ENCODE measurements at places on chromosomes 11 and 22.

DNA sequence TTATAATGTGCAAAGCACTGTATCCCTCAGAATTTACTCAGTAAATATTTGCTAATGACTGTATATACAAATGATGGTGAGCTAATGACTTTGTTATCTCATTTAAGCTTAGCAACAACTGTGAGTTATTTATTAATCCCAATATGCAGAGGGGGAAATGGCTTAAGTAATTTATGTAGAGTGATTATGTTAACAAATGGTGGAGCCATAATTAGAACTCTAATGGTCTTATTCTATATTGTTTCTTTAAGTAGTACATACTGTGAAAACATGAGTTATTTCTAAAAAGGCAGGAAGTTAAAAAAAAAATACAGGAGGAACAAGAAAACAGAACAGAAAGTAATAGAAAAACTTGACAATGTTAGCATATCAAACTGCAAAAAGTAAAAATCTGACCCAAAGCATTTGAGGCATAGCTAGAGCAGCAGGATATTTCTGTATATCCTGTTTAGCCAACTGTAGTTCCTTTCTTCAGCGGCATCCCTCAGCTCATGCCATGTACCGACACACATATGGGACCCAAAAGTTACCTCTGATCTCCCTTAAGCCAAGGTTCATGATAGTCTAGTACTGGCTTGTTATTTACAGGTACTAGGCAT lies 94.2 kb downstream of the FCHSD2 start:
- DNase-seq = no peak

GRCh38 chr11:128956401-128957201 lies 13.9 kb upstream of the TP53AIP1 start:
- DNase-seq = no peak

DNA sequence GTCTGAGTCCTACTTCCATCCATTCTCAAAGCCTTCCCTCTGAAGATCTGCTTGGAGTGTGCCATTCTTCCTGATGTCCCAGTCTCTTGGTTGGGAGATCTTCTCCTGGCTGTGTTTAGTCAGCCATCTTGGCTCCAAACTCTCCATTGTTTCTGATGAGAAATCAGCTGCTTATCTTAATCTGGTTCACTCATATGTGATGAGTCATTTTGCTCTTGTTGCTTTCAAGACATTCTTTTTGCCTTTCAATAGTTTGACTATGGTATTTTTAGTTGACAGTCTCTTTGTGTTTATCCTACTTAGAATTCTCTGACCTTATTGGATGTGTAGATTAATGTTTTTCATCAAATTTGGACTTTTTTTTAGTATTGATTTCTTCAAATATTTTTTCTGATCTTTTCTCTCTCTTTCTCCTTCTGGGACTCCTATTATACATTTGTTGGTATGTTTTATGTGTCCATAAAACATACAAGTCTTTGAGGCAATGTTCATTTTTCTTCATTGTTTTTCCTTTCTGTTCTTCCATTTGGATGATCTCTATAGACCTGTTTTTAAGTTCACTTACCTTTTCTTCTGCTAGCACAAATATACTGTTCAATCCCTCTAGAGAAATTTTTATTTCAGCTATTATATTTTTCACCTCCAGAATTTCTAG lies 77.2 kb upstream of the CLPB start:
- DNase-seq = no peak

- no peak for DNase-seq
Measured at GRCh38 chr11:19918302-19919049, 205.8 kb downstream of the NAV2 start.

DNA sequence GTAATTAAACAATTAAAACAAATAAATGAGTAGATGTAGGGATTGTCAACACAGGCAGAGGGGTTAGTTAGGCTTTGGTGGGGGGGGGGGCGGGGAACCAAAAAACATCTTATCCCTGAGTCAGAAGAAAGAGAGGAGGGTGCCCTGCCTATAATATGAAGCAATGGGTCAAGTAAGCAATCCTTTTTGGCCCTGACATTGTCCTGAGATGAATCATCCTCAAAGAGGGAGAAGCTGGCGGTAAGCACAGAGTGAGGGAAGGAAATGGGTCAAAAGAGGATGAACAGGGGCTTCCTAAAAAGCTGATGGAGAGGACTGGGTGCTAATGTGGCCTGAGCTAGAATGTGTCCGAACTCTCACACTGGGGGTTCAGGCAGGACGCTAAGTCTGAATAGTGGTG lies 4.7 kb downstream of the OLFML1 start:
- DNase-seq = no peak

DNA sequence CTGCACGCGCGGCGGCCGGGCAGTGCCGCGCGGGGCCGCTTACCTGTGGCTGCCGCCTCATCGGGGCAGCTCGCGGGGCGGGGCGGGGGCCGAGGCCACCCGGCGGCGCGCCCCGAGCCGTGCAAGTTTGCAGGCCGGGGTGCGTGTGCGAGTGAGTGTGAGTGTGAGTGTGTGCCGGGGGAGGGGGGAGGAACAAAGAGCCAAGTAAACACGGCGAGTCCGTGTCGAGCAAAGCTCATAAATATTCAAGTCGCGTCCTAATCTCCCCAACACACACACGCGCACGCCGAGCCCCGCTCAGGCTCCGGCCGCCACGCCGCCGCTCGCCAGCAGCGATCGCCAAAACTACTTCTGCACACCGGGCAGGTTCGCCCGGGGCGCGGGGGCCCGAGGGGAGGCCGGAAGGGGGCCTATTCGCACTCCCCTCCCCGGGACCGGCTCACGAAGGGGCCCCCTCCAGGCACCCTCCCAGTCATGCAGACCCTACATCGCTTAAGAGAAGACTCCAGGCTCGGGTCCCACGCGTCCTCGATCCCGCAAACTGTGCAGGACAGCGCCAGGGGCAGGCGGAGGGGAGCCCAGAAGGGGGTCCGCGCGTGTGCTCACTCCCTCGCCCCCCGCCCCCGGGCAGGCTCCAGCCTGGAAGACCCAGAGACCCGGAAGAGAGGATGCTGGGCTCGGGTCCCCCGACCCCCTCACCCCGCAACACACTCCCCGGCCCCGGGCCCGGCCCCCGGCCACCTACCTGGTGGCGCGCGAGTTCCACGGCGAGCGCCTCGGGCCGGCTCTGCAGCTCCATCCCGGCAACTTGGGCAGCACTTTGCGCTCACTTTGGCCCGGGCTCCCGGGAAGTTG lies 827 bp downstream of the PHF21B start:
- no peak for DNase-seq

DNA sequence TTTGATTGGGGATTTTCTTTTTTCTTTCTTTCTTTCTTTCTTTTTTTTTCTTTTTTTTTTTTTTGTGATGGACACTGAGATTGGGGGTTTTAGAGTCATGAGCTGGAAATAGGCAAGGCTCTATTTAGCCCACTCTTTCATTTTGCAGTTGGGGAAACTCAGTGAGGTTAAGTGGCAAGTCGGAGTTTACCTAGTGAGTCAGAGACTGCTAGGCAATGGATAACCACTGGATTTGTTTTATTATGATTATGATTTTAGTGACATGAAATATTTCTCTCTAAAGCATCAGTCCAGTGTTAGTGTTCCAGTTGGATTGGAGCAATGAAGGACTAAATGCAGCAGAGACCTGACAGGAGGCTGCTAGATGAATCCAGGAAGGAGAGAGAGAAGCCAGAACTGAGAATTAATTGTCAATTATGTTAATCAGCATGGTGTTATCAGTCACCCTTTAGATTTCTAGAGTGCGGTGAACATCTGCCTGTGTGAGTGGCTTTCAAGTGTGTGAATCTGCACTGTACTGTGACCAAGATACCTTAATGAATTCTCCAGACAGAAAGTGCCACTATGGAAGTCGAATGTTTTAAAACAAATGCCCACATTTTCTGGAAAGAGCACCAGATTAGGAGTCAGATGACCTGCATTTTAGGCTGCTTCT lies 10.9 kb downstream of the BMAL1 start:
- DNase-seq = no peak

DNA sequence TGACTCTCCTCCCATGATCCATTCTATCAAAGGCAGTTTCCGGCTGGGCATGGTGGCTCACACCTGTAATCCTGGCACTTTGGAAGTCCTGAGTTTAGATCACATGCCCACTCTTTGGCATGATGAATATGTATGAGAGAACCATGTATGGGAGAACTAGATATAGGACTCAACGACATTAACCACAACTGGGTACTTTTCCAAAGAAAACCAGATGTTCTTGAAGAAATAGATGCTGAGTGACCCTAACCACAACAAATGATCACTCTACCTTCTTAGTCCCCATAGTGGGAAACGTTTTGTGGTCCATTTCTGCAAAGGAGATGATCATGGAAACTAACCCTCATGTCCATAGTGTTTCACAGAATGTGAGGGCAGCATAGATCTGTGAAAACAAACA lies 13.6 kb downstream of the FJX1 start:
- DNase-seq = no peak

DNA sequence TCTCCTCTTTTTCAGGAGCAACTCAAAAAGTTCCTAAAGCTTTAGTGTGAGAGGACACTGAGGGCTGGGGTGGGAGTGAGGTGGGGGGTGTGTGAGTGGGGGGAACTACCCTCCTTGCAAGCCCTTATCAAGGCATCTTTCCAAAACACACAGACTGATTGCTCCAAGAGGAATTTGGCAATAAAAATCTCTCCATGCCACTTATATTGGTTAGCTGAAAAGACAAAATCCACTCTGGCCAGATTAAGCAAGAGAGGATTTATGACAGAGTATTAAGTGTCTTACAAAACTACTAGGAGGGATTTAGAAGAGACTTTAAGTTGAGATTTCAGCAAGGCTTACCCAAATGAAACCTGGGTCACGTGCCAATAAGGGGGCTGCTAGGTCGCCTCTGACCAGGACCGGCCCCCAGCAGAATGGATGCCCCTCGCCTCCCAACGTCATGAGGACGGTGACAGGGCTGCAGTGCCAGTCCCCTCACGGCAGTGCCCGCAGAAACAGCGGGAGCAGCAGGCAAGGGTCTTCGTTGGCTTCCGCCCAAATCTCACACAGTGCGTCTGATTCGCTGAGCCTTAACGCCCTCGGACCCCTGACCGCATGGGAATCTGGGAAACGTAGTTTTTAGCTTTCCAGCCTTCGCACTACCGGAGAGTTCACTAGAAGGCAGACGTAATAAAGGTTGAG lies 22.1 kb upstream of the CTR9 start:
- no peak for DNase-seq
